ENCODE measurements at places on chromosomes 1 and 21.

- no peak for DNase-seq
These were observed 28.0 kb downstream of the FUBP1 start for GRCh38 chr1:77950873-77951272.

DNA sequence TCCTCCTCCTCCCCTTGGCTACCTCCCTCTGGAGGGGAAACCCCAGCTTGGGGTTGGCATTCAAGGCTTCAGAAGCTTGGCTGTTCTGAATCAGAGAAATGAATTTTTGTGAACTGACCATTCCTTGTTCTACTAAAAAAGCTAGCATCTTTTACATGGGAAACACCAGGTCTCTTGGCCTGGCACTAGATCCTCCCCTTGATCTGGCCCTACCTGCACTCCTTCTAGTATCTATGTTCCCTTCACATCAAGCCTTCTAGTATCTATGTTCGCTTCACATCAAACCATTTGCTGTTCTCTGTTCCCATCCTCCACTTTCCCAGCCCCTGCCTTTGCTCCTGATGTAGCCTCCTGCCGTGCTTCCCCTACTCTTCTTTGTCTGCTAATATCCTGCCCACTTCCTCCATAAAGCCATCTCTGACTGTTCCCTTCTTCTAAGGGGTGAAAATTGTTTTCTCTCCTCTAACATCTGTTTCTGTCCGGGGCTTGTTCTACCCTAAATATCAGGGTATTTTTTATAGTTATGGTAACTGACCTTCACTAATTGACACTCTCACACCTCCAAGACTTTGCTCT lies 25.8 kb downstream of the FAM151A start:
- no peak for DNase-seq

- DNase-seq: no peak
These were observed 93.9 kb downstream of the SLC30A10 start for GRCh38 chr1:219834314-219834917.

GRCh38 chr21:39181205-39181818 lies 1.9 kb downstream of the PSMG1 start:
- DNase-seq: peak; percentile 32

- DNase-seq: no peak
These were observed 39.1 kb downstream of the PSMG1 start for GRCh38 chr21:39144191-39144590.
